ENCODE measurements at places on chromosomes 11 and 22.

GRCh38 chr11:1825039-1825740, 9.6 kb upstream of the SYT8 start:
- no peak for DNase-seq

- no peak for DNase-seq
These were observed 202.2 kb downstream of the CEP164 start for GRCh38 chr11:117529816-117530215.

GRCh38 chr22:22199634-22200033, 45.0 kb upstream of the VPREB1 start:
- DNase-seq, result no peak

GRCh38 chr11:32005786-32006416, 85.0 kb upstream of the RCN1 start:
- no peak for DNase-seq

- DNase-seq, result no peak
These were observed 43.7 kb upstream of the DRD2 start for GRCh38 chr11:113518716-113519495.

DNA sequence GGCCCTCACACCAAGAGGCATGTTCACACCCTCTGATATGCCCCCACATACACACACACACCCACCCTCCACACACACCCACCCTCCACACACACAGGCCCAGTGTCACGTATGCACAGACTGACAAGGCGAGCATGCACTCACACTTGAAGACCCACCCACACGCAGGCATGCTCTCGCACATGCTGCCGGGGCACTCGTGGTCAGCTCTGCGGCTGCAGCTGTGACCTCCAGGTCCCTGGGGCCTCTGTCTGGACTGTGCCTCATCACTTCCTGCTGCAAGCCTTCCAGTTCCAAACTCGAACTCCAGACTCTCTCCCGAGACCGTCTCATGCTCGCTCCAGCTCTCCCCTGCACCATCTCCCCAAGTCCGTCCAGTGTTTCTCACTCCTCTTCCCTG, 9.5 kb downstream of the DCHS1 start:
- no peak for DNase-seq

GRCh38 chr11:26958702-26959049, 35.2 kb upstream of the FIBIN start:
- no peak for DNase-seq

DNA sequence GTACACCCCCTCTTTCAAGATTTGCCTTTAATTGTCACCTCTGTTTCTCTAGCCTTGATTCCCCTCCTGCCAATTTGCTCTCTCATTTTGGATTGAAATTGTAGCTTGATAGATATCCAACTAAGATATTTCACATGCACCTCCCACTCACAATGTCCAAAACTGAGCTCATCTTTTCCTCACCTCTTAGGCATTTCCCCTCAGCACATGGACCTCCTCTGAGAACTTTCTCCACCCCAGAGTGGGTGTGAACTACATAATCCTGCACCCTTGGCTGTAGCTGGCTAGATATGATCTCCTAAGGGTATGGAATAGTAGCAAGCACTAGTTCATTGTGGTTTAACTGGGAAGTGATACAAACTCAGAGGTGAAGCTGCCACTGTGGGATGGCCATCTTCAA, 91.5 kb upstream of the SESN3 start:
- no peak for DNase-seq

- no peak for DNase-seq
These were observed 116.7 kb downstream of the KCNQ1OT1 start for GRCh38 chr11:2582946-2583604.

GRCh38 chr11:83159902-83160865, 3.3 kb downstream of the PCF11 start:
- DNase-seq, result no peak

DNA sequence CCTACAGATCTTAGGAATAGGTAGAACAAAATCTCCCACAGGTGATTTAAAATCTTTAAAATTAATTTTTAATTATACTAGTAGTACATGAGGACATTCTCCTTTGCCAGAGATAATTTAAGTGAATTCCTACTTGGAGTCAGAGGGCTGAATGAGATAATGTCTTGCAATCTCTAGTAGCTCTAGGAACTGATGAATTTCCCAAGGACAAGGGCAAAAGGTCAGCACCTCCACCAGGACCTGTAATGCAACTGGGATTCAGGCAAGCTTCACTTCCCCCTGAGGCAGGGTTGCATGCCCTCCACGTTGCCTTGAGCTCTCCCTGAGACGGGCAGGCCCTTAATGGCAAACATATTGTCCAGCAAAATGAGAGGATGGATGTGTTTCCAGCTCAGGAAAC, 330.3 kb upstream of the PITPNB start:
- DNase-seq, result no peak

DNA sequence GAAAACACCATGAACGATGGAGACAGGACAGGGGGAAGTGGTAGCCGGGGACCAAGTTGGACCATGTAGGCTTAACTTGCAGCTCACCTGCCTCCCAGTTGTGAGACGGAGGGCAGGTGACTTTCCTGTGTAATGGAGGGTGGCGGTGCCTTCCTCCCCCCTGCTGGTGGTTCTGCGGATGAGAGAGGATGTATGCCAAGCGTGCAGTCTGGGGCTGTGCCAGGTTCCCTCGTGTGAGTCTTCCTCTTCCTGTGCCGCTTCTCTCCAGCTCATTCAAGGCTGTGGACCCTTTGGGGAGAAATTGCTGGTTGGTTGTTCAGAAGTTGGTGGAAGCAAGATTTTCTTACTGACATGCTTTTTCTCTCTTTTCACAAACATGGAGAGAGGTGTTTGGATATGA, 35.1 kb downstream of the MPPED1 start:
- no peak for DNase-seq

DNA sequence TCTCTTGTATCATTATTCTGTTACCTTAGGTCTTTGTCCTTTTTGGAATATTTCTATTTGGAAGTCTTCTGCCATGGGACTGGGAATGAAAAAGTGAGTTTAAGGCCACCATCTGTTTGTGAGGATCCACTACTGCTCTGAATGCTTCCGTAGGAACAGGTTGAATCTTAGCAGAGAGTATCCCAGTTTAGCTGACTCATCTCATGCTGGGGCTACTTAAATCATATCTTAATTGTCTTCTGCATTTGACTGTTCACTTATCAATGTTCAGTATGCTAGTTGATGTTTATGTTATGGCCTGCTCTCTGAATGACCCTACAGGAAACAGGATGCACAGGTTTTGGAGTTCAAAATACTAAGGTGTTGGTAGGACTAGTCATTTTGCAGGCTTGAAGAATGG, 1.4 kb upstream of the OR52I2 start:
- no peak for DNase-seq

GRCh38 chr11:101390539-101390938, 193.3 kb downstream of the TRPC6 start:
- no peak for DNase-seq
